ENCODE measurements at places on chromosomes 2 and 18.

DNA sequence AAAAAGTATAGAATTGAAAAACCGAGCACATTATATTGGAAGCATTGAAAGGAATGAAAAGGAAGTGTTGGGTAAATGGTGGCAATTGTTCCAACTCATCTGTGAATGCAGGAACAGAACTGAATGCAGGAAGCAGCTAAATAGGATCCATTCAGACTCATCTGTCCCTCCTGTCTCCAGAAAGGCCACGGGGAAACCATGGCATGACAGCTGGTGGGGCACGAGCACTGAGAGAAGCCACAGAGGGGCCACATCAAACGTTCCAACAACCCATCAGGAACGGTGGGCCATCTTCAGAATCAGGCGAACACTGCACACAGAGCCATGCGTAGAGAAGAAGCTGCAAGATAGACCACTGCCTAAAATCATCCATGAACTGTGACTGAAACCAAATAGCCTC, 138.5 kb upstream of the SLC35G4 start:
- no peak for DNase-seq

GRCh38 chr2:151972241-151973012, 126.4 kb downstream of the CACNB4 start:
- peak; percentile 5 for DNase-seq

DNA sequence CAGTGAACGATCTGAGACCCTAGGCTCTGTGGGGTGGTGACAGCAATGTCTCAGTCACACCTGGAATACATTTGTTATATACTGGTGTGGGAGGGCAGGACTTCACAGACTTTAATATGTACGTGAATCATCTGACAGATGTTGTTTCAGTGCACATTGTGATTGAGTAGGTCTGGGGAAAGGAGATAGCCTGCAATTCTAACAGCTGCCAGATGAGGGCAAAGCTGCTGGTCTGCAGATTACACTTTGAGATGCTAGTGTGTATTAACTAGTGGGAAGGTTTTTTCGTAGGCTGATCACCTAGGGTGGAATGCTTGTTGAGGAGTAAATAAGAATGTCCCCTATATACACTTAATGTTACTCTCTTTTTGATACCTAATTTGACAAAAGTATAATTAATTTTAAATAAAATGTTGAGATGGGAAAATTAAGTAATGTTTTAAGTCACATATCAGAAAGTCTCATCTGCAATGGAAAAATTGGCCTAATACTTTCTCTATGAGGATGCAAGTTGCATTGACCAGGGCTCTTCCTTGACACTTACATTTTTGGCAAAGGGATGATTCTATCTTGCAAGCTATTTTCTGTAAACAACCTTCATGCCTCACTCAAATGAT, 496.9 kb upstream of the HNMT start:
- DNase-seq = no peak

GRCh38 chr2:86433137-86433536, 8.0 kb upstream of the KDM3A start:
- DNase-seq = no peak

DNA sequence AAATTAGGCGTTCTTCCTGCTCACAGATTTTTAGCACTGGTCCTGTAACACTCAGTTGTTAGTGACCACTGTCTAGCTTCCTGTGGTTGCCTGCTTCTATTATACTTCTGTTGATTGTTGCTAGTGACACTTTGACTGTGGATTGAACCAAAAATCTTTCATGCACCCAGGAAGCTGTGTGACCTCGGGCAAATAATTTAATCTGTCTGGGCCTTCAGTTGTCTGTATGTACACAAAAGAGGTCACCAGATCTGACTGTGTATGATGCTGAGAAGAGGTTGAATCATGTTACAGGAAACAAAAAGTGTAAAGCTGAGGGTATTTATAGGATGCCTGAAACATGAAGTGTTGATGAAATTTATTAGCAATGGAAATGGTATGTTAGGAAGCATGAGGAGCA, 12.7 kb downstream of the ICOS start:
- no peak for DNase-seq

GRCh38 chr2:238362626-238363025, 42.3 kb downstream of the TRAF3IP1 start:
- DNase-seq = no peak

DNA sequence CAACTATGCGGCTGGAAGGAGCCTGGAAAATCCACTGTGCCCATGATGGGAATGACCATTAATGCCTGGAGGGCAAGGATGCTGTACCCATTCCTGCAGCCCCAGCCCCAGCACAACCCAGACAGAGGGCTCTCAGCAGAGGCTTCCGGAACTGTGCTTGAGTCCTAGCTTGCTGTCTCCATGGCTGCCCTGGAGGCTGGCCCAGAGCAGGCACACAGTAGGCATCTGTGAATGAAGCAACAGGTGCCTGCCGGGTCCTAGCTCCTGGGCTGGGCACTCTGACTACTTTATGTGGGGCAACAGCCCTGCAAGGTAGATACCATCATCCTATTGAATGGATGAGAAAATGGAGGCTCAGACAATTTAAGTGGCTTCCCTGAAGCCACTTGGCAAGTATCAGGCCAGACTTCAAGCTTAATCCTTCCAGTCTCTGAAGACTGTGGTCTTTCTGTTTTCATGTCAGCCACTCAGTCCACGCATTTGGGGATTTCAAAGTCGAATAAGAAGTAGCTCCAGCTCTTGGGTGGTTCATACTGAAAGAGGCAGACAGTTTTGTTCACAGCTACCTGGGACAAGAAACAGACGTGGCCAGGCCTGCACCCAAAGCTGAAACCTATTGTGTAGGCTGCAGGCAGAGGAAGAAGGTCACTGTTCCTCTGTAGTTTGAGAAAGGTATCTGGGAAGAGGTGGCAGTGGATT, 237.5 kb downstream of the ZBTB7C start:
- no peak for DNase-seq

- no peak for DNase-seq
Measured at GRCh38 chr2:14614017-14614416, 18.5 kb upstream of the LRATD1 start.

GRCh38 chr2:76268902-76269620, 558.3 kb upstream of the GCFC2 start:
- no peak for DNase-seq

- DNase-seq = no peak
Measured at GRCh38 chr18:57759650-57760049, 43.5 kb downstream of the ATP8B1 start.

GRCh38 chr2:213306316-213306942, 22.2 kb downstream of the SPAG16 start:
- no peak for DNase-seq

DNA sequence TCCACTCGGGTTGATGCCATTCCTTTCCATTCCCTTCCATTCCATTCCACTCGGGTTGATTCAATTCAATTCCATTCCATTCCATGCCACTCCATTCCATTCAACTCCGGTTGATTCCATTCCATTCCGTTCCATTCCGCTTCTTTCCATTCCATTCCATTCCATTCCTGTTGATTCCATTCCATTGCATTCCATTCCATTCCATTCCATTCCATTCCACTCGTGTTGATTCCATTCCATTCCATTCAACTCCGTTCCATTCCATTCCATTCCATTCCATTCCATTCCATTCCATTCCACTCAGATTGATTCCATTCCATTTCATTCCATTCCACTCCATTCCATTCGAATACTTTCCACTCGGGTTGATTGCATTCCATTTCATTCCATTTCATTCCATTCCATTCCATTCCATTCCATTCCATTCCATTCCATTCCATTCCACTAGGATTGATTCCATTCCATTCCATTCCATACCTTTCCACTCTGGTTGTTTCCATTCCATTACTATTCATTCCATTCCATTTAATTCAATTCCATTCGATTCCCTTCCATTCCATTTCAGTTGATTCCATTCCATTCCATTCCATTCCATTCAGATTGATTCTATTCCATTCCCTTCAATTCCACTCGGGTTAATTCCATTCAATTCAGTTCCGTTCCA, 1141.8 kb downstream of the RPIA start:
- DNase-seq = no peak

- DNase-seq = no peak
Measured at GRCh38 chr2:176127774-176128072, 1.8 kb upstream of the HOXD8 start.

DNA sequence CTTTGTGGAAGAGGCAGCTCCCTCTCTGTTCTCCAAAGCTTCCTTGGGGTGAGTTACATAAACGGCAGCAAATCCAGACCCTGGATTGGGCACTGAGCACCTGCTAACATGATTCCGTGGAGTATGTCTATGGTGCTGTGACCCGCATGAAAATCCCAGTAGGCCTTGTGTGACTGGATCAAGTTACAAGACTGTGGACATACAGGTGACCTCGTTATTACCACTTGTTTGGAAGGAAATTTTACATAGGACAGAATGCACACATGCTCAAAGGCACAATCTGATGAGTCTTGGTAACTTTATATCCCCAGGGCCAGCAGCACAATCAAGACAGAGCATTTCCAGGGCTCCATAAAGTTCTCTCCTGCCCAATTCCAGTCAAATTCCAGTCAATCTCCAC, 120.2 kb upstream of the OTOS start:
- no peak for DNase-seq

GRCh38 chr2:203376173-203376572, 48.0 kb downstream of the ABI2 start:
- no peak for DNase-seq

GRCh38 chr18:9135912-9136314, 668 bp upstream of the ANKRD12 start:
- no peak for DNase-seq

- DNase-seq = peak; percentile 50
Measured at GRCh38 chr2:69642709-69643601, 584 bp downstream of the AAK1 start.

DNA sequence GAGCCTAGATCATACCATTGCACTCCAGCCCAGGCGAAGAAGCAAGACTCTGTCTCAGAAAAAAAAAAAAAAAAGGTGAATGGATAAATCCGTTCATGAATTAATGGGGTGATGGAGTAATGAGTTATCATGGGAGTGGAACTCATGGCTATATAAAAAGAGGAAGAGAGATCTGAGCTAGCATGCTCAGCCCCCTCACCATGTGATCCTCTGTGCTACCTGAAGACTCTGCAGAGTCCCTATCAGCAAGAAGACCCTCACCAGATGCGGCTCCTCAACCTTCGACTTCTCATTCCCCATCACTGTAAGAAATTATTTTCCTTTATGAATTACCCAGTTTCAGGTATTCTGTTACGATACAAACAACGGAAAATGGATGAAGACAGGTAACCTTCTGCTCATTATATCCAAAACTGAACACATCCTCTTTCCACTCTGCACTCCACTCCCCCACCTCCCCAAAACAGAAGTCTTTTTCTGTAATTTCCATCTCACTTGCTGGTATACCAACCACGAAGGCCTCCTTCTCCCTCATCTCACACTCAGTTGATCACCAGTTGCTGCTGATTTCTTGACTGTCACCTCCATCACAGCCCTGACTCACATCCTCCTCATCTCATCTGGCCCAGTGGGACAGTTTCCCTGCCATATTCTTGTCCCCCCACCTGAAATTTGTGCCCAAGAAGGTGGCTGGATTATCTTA, 8.8 kb downstream of the RETREG2 start:
- DNase-seq = no peak

GRCh38 chr2:216636551-216637450, 3.6 kb downstream of the IGFBP2 start:
- DNase-seq = no peak

DNA sequence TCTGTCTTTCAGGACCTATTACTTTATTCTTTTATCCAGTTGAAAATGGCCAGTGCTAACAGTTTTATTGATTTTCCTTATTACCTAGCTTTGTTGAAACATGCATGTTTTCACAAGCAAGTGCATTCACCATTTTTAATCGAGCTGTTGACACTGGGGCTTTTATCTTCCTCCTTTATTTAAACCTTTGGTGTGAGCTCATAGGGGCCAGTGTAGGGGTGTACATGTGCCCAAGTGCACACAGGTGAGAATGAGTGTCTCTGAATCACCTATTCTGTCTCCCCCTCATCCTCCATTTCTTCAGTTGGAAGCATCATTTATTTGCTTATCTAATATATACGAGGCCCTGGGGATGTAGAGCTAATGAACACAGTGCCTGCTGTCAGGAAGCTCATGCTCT, 199.1 kb downstream of the PRKCE start:
- DNase-seq = no peak

GRCh38 chr2:201151127-201151981, 31.6 kb upstream of the CASP10 start:
- no peak for DNase-seq

DNA sequence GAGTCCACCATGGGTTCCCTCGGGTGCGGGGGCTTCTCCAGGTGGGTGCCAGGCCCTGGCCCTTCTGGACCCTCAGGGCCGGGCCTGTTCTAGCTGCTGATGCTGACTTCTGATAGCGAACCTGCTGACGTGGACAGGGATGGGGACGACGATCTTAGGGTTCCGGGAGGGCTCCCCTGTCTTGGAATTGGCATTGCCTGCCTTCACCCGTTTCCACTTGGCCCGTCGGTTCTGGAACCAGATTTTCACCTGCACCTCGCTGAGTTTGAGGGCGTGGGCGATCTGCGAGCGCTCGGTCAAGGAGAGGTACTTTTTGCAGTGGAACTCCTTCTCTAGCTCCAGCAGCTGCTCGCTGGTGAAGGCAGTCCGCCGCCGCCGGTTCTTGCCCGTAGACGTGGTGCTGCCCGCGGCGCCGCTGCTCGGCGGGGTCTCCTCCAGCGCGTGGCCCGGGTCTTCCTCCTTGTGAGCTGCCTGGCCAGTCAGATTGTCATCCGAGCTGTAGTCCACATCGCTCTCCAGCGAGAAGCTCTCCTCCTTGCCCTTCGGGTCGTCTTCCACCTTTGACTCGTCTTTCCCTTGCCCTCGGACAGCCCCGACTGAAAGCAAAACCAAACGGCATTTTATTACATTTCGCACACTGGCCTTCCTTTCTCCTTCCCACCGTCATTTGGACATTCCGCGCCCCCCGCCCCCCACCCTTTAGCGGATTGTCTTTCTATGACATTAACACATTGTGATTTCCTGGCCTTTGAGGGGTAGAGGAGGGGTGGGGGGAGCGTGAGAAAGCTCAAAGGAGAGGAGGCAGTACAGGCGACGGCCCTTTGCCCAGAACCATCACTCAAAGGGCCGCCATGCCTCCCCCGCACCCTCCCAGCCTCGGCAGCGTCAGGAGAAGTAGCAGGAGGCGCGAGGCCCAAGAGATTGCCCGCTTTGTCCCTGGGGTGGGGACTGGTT, 2.1 kb downstream of the GBX2 start:
- DNase-seq = no peak

- DNase-seq = no peak
Measured at GRCh38 chr2:241953324-241953928, 83.9 kb downstream of the RTP5 start.

- no peak for DNase-seq
Measured at GRCh38 chr18:47752796-47753645, 177.4 kb downstream of the SMAD2 start.

GRCh38 chr2:30225131-30225762, 6.1 kb upstream of the LBH start:
- DNase-seq = no peak

GRCh38 chr2:160453111-160453820, 40.3 kb downstream of the RBMS1 start:
- DNase-seq = no peak

GRCh38 chr18:28793901-28794300, 617.0 kb upstream of the CDH2 start:
- DNase-seq = no peak

GRCh38 chr18:31244771-31245394, 73.1 kb upstream of the DSG1 start:
- no peak for DNase-seq

- DNase-seq = no peak
Measured at GRCh38 chr2:214853906-214854305, 44.4 kb upstream of the BARD1 start.

- no peak for DNase-seq
Measured at GRCh38 chr2:181120625-181121024, 140.2 kb downstream of the UBE2E3 start.

- no peak for DNase-seq
Measured at GRCh38 chr2:18473241-18474181, 86.9 kb downstream of the RDH14 start.

Data from C1 segment of cervical spinal cord (tissue), 14 donors.